T-helper 2 cell (primary cell): ENCODE measurements at places on chromosomes 13 and 19.
A peak's percentile ranks its signal among the peaks of the same experiment; 100 is the strongest.

- no peak for DNase-seq
Measured at GRCh38 chr13:48630291-48630690, 23.4 kb upstream of the CYSLTR2 start.

DNA sequence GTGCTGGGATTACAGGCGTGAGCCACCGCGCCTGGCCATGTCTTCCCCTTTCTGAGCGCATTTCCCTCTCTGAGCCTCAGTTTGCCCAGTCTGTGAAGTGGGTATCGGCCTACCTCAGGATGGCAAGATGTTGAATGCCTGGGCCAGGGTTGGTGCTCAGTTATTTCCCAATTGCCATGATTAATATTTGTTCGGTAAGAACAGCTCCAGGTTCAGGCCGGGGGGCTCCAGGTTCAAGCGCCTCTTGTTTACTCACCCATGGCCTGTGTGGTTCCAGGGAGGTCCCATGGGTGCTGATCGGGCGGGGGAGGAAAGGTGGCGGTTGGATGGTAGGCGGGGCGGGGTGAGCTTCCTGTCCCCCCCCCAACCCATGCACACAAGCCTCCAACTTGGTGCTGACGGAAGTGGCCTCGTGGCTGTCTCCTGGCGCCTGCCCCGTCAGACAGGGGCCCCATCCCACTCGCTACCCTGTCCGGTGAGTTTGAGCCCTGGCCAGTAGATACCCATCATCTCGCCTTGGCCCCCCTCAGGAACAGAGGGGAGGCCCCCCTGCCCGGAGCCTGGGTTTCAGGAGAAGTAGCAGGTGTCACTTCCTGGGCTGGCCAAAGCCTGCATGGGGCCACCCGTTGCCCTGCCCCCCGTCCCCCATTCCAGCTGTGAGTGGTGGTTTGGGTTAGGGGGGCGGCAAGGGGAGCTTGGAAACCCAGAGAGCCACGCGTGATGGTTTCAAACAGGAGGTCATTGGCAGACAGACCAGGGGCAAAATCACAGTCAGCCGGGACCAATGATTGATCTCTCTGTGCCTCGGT, at the start of gene FCHO1:
TSS of gene FCHO1 (plus strand) at position 375 of the 809 bp plus-strand sequence. CDS start 3,688 bp downstream, outside the sequence.
- peak; percentile 95 for DNase-seq

DNA sequence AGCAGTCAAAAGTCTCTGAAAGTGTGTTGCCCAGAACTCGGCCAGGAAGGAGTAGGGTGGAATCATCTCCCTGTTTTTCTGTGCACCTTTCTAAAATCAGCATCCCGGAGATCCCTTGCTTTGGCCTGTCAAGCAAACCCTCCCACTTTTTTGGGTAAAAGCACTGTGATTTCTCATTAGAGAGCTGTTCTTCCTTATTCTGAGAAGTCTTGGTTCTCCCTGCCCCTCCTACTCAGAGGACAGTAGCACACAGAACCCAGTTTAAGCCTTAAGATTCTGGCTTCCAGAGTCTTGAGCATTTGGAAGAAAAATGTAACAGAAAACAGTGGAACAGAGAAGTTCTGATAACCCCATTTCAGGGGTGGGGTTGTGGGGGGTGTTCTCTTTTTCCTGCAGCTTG, 52.6 kb upstream of the KATNAL1 start:
- DNase-seq, result no peak

- no peak for DNase-seq
Measured at GRCh38 chr13:87426742-87427141, 244.4 kb upstream of the SLITRK5 start.

- DNase-seq, result no peak
Measured at GRCh38 chr13:105127732-105128131, 1407.7 kb downstream of the EFNB2 start.

DNA sequence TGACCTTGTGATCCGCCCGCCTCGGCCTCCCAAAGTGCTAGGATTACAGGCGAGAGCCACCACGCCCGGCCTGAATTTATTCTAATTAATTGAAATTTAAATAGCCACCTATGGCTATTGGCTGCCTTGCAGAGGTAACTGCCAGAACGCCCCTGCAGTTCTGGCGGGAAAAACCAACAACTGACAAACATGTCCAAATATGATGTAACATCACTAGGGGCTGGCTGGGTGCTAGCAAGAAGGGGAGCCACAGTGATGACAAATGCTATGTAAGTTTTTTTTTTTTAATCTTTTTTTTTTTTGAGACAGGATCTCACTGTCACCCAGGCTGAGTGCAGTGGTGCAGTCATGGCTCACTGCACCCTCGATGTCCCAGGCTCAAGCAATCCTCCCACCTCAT, 12.9 kb downstream of the ZSWIM9 start:
- DNase-seq, result no peak

- DNase-seq, result no peak
Measured at GRCh38 chr13:107365466-107366215, 797.7 kb upstream of the ARGLU1 start.

GRCh38 chr19:45515807-45516401, 8.6 kb downstream of the VASP start:
- DNase-seq, result no peak

DNA sequence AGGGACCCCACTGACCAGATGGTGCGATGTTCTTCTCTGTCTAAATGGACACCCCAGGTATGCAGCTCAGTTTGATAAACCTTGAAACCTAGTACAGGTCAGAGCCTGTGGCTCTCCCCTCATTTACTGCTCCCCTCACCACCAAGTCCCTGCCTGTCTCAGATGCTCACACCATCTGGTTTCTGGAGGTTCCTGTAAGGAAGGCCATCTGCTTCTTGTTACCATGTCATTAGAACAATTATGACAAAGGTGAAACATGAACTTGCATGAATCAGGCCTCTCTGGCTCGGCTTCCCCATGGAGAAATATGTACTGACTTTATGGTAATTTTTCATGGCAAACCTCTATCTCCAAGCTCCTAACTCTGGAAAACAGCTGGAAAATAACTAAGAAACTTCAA, 965.7 kb downstream of the UQCRFS1 start:
- no peak for DNase-seq

GRCh38 chr13:102970542-102970941, 95.7 kb downstream of the SLC10A2 start:
- DNase-seq, result no peak

DNA sequence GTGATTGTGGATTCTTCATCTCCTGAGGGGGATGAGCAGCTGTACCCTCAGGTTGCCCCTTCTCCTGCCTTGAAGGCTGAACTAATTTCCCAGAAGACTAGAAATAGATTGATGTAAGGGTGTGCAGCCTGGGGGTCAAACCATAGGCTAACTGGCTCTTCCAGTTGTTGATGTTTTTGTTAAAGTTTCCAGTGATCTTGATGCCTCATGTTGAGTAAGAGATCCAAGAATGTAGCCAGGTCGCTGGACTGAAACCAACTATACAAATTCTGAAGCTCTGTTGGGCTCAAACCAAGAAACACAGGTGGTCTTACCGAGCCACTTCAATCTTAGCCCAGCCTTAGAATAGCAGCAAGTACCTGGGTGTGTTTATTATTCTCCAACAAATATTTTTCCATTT, 391.8 kb downstream of the KLF5 start:
- DNase-seq, result no peak

GRCh38 chr13:113962975-113963374, 10.9 kb downstream of the C13orf46 start:
- DNase-seq, result no peak

DNA sequence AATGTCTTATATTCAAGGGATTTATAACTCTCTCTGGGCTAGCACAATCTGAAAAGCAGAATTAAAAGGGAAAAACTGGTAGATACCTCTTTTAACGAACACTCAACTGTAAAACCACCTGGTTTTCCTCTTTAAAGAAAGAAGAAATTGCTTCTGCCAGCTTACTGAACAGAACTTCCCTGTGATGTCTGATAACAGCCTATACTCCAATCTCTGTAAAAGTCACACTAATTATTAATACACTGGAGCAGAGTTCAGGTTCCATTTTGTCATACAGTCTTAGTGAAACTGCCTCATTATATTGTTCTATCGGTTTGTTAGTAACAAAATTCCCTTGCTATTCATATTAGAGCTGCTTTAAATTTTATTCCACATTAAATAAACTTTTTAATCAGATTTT, 251.0 kb upstream of the STARD13 start:
- no peak for DNase-seq

GRCh38 chr13:43058318-43058674, 34.9 kb downstream of the DNAJC15 start:
- no peak for DNase-seq

GRCh38 chr13:26377038-26377437, 123.1 kb downstream of the CDK8 start:
- DNase-seq, result no peak

DNA sequence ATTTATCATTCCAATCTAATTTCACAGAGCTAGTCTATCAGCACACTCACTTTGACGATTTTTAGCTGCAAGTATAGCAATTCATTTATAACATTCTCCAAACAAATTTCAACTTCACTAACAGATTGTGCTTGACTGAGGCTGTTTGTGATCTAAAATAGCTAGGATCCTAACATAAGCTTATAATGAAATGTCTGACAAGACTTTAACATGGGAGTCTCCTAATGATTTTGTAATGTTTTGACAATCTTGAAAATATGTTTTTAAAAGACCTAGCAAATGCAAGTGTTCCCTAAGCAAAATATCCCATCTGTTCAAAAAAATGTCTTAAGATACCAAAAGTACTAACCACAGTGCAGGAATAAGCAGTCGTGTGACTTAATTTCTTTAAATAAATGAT, 889.5 kb upstream of the SPRY2 start:
- no peak for DNase-seq

GRCh38 chr13:77859450-77859849, 59.2 kb downstream of the EDNRB start:
- DNase-seq, result no peak

GRCh38 chr19:10112895-10113591, 1.6 kb downstream of the P2RY11 start:
- peak; percentile 80 for DNase-seq

DNA sequence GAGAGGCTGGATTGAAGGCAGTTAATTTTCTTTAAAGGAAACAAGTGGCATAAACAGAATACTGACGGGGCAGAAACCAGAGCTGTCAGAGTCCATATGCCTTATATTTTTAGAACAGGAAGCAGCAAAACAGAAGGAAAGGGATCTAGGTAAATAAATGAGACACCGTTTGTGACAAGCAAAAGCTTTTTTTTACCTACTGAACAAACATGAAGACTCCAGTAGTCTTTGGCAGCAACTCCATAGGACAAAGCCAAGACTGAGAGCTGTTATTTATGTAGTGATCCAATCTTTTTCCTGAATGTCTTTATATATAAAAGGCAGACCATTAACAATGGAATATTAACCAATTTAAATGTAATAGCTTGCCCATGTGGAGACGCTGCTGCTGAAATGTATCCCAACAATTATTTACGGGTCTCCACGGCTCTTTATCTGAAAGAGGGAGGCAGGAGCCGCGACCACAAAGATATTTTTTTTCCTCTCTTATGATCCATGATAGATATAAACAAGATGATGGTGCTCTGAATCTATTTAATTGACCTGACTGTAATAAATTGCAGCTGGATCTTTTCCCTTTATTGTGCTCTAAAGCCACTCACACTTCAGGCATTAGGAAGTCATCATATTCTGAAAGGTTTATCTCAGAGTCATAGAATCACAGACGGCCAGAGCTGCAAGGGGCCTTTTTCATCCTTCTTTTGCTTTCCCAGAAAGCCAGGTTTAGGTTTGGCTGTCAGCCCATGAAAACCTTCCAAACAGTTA, 687.8 kb downstream of the EFNB2 start:
- no peak for DNase-seq

DNA sequence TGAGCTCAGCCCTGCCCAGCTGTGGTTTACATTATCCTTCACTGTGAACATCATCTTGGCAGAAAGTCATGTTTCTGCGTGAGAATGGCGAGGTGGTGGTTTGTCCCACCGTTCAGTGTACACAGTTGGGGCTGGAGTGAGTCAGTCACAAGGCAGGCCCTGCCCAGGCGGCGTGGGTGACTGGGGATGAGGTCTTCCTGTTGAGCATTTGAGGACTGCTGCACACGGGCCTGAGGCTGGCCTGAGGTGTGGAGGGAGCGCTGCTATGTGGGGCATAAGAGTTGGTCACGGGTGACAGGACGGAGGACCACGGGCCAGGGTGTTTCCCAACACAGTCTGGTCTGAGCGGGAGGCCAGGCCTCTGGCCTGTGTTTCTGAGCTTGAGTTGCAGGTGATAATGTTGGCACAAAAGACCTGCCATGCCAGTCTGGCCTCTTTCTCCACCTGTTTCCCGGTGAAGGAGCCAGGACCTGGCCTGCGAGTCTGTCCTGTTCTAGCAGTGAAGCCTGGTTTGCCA, 13.4 kb upstream of the C19orf33 start:
- DNase-seq, result no peak

- DNase-seq, result no peak
Measured at GRCh38 chr19:2325281-2326046, 2.9 kb downstream of the LSM7 start.

GRCh38 chr13:100502446-100502845, 86.1 kb downstream of the GGACT start:
- no peak for DNase-seq

DNA sequence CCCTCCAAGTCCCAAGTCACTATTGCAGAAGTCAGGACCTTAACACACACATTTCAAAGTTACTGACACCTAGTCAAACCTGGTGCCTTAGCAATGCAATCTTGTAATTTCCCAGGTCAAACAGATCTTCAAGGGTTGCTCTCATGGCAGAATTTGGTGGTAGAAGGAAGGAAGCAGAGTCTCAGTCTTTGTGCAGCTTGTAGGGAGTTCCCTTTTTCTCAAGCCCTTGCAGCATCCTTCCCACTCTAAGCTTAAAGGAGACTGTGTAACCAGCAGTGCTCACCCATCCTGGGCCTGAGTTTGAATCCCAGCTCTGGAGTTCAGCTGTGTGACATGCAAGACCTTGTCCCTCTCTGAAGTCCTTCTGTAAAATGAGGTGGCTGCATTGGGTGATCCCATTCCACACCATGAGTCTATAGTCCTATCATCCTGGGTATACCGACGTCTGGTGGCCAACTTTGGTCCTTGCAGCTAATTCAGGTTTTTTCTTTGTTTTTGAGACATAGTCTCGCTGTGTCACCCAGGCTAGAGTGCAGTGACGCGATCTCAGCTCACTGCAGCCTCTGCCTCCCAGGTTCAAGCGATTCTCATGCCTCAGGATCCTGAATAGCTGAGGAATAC, 9.8 kb downstream of the SIGLEC10 start:
- no peak for DNase-seq

GRCh38 chr13:81051873-81052272, 710.9 kb upstream of the SPRY2 start:
- DNase-seq, result no peak

GRCh38 chr13:73596382-73596781, 537.6 kb downstream of the KLF5 start:
- DNase-seq, result no peak

- DNase-seq, result no peak
Measured at GRCh38 chr13:93368718-93369117, 142.1 kb downstream of the GPC6 start.

GRCh38 chr19:2394442-2395292, 32.7 kb downstream of the TIMM13 start:
- no peak for DNase-seq

DNA sequence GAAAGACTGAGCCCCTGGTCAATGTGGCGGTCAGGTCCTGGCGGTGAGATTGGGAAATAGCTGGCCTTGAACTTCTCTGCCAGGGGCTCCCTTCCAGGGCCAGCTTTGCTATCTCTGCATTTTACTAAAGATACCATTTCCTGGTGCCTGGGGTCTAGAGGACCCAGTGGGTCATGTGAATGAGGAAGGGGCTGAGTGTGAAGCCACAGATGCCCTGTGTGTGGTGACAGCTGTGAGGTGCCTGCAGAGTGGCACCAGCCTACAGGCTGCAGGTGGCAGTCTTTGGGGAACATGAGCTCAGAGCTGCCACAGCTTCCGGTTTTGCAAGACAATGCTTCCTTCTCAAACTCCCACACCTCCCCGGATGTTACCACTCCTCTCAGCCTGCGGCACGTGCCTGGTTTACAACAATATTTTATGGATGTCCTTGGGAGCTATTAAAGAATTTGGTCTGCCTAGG, 5.2 kb upstream of the MLNR start:
- peak; percentile 16 for DNase-seq
